ENCODE measurements at places on chromosomes 12 and 14.

DNA sequence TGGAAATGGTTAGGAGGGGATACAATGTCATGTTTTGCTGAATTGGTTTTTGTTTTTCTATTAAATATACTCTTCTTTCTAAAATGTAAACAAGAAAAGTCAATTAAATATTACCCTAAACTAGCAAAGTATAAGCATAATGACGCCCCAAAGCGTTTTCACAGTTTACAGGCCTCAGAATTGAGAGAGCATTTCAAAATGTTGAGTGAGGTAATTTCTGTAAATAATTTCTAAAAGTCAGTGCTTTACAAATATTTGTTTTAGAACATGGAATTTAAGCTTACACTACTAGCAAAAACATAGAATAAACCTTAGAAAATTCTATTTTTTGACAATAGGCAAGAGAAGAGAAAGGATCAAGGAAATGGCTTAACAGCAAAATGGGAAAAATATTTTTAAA lies 958.4 kb upstream of the USP15 start:
- DNase-seq: no peak

DNA sequence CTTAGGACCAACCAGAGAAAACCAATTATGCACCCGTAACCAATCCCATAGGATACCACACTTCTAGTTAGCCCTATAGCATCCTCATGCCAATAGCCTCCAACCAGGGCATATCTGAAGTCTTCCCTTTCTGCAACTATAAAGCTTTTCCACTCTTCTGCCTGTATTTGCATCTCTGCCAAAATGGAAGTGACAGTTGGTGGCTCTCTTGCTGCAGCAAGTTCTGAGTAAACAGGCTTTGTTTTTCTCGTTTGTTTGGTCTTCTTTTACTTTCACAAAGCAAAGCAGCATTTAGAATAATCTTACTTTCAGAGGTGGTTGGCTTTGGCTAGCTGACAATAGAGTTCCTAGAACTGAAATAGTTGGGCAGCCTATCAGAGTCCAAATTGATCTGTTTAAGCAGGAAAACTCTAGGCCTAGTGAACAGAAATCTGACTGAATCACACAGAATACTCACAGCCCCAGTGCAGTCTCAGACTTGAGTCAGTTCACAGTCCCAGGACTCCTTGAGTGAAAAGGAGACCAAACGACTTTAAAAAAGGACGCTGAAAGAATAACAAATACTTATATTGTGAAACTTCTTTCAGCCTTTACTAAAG lies 1029.7 kb upstream of the LRFN5 start:
- DNase-seq: no peak

DNA sequence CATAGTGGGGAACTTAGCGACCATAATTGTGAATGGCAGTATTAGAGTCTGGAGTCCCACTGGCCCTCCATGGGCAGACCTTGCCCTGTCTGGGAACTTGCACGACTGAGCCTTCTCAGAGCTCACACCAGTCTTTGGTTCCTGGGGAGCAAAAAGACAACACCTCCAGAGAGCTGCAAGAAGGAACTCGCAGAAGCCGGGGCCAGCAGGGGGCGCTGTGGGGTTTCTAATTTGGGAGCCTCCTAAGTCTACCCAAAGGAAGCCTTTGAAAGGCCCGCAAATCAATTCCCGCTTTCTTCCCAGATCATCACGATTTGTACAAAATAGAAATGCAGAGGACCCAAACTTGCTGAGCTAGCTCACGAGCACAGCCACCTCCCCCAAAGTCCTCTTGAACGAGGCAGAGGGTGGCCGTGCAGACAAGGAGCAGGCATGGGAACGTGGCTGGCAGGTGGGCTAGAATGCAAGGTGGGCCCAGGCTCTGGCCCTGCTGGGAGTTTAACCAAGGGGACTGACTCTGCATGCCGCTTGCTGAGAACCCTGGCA lies 46.3 kb upstream of the FBXO21 start:
- DNase-seq: peak; percentile 9

DNA sequence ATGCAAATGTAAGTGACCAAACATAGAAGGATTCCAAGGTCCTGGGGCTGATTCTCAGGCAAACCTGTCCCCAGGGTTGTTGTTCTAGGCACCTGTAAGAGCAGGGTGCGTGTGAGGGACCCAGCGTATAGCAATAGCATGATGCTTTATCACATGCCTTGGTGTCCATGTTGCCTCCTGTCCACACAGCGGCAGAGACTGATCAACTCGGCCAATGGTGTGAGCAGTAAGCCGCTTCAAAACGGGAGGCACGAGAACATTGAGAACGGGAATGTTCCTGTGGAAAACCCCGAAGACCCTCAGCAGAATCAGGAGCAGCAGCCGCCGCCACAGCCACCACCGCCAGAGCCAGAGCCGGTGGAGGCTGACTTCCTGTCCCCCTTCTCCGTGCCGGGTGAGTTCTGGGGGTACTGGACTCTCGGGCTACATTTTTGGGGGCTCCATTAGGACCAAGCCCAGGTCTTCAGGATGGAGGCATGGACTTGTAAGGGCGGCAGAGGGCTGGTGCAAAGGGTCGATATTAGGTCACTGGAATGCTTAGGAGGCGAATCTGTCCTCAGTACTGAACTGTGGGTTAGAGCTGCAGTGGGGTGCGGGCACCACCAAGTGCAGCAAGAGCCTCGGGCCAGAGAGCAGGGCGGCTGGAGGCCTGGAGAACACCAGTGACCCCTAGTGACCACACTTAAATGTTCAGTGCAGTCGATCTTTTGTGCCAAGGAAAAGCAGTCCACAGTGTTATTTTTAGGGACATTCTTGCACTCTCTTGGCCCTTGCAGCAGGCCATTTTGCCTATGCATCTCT lies 57.2 kb upstream of the RIN3 start:
- DNase-seq: peak; percentile 24

DNA sequence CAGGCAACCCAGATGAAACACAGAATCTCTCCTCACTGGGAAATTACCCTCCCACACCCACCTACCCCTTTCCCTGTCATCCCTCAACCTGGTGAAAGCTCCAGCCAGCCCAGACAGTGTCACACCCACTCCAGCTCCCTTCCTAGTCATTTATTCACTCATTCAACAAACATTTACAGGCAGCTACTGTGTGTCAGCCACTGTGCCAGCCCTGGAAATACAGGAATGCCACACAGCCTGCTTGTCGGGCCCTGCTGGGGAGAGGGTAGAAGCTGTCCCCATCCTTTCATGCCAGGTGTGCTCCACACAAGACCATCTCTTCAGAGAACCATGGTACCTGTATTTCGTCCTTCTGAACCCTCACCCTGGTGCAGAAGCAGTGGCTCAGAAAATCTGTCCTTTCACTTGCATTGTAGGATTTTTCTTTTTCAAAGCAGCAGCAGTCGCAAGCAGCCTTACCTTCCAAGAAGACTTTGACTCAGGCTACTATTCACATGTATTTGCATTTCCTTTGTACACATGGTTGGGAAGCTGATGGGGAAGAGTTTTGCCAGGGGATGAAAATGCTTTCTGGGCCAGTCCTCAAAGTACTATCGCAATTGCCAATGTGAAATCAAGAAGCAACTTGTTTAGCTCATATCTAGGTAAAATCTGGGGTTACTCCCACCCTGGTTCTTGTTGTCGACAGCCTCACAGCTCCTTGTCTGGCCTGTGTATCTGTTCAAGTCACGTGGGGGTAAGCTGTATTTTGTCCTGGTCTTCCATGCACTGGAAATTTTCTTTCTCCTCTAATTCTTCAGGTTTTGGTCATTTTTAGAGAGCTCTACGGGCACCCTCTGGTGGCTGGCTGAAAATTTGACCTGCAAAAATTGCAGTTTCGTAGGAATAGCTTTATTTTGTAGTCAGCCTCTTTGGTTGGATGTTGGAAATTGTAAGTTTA lies 147.4 kb upstream of the EGLN3 start:
- DNase-seq: peak; percentile 30

DNA sequence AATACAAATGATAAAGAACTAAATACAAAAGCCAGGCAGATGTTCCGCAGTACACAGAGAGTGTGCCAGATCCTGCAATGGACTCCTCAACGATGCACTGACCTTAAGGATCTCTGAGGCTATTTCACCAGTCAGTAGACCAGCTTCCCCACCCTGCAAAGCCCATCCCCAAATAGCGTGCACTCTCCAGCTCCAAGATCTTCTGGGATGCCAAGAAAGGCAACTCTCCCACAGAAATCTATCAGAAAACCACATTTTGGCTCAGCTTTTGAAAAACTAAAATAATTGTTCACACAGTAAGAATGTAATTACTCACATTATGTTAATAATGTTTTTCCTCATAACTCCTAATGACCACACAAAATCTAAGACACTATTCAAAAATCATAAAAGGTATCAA lies 90.4 kb downstream of the PPP2R5E start:
- no peak for DNase-seq

- no peak for DNase-seq
Observed at GRCh38 chr12:113330505-113330904, 4.4 kb downstream of the SLC8B1 start.

DNA sequence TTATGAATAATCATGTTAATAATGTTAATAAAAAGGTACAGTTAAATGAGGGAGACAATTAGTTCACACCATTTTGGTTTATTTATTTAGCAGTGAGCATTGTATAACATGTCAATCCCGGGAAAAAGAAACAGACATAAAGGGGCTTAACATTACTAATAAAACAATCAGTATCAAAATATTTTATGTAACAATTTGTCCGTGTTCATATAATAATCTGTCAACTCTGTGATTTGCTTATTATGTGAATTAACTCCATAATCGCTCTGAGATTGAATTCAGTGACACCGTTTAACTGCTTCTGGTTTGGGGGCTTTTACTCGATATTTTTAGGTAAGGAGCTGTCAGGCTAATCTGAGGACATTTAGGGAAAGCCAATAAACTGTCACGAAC lies 95.8 kb upstream of the HMGA2 start:
- DNase-seq: no peak

DNA sequence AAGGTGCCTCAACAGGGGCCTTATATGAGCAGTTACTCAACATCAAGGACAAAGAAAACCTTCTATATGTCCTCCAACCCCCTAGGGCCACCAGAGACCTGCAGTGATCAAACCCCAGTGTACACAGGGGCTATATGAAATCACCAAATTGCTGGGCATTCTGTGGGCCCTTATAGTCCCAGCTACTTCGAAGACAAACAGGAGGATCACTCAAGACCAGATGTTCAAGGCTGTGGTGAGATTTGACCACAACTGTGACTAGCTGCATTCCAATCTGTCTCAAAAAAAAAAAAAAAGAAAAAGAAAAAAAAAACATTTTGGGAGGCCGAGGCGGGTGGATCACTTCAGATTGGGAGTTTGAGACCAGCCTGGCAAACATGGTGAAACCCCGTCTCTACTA lies 51.0 kb upstream of the PRB2 start:
- no peak for DNase-seq

DNA sequence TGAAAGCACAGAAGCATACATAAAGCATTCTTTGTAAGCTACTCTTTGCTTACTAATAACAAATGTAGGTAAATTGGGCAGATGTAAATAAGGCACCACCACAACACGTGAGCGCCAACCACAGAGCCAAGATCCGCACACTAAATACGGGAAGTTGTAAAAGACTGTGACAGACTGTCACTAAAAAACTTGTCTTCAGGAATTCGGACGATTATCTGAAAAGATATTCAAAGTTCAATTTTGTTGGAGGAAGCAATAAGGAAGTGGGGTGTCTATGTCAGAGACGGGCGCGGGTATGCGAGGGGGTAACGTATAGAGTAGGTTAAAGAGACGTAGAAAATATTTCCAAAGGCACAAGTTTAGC lies 1.5 kb upstream of the HSP90B1 start:
- DNase-seq: no peak
